T-helper 22 cell (primary cell): ENCODE measurements at places on chromosomes 6 and 20.

DNA sequence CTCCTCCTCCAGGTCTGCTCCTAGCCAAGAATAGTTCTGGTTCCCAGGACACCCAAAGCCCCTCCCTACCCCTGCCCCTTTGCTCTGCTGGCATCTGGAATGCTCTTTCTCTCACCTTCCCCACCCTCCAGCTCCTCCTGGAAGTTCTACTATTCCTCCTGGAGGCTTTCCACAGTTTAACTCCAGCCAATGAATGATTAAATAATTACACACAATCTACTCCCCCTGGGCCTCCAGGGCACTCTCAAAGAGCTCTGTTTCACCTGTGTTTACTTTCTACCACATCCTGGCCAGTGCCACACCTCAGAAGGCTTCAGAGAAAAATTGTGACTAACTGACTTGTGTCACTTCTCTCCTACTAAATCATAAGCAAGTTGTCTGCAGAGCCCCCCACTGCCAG, 36.2 kb downstream of the GCM1 start:
- DNase-seq = no peak

- no peak for DNase-seq
These were observed 41.6 kb downstream of the MRAP2 start for GRCh38 chr6:84074988-84075781.

- DNase-seq = no peak
These were observed at the start of gene HLA-DQB2 for GRCh38 chr6:32763421-32763820. TSS of gene HLA-DQB2 (minus strand) at chr6:32763532. CDS start at chr6:32763470, 62 bp downstream.

DNA sequence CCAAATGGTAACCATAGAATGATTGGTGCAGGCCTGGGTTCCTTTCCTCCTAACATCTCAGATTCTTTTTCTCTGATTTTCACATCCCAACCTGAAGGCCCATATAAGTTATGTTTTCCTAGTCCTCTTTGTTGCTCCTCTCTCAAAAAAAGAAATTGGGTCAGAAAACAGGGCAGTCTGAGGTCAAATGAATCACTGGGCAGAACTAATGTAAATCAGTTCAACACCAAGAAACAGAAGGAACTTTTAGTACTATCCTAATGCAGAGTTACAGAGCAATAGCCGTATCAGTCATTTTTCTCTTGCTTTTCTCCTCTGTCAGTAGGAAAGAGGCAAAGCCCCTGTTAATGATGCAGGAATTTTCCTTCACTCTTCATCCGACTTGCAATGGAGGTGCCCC, 11.0 kb upstream of the TPD52L1 start:
- DNase-seq = no peak

DNA sequence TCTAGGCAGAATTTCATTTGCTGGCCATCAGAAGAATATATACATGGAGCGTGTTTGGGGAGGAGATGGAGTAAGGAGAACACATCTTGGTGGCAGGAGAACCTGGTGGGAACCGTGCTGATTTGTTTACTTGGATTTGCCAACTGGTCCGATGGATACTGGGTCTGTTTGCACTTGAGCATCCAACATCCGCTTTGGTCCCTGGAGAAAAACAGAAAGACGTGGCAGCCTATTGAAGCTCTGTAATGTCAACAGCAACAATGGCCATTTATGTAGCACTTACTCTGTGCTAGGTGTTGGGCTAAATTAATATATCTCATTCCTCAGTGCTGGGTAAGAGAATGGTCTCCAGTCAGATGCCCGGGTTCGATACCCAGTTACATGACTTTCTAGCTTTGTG, 125.6 kb downstream of the BCAS1 start:
- no peak for DNase-seq

DNA sequence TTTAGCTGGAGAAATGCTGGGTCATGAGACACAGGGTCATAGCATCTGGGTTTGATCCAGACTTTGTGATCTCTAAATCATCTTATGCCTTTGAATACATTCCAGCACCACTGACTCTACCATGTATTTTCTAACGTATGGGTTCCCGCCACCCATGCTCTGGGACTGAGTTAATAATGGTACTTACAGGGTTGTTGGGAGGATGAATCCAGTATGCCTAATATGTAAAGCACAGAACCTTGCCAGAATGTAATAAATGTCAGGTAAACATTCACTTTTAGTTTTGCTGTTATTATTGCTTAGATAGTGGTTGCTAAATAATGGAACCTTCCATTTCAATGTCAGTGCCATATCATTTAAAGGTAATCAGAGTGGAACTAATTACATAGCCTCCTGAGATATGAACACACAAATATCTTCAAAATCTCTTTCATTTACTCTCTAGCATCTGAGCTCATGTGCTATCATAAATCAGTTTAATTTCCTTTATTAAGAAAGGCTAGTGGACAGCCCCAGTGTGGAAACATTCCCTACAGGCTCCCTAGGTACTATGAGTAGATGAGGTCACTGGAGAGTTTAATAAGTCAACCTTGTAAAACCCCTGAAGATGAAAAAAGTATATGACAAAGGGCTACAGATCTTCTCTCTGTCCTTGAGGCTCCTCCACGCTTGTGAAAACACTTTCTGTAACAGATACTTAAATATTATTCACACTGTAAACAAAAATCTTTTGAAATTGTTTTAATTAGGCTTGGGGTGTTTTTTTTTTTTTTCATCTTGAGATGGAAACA, 226.6 kb downstream of the ALDH8A1 start:
- no peak for DNase-seq

- no peak for DNase-seq
These were observed 28.0 kb downstream of the IL22RA2 start for GRCh38 chr6:137145421-137145820.

DNA sequence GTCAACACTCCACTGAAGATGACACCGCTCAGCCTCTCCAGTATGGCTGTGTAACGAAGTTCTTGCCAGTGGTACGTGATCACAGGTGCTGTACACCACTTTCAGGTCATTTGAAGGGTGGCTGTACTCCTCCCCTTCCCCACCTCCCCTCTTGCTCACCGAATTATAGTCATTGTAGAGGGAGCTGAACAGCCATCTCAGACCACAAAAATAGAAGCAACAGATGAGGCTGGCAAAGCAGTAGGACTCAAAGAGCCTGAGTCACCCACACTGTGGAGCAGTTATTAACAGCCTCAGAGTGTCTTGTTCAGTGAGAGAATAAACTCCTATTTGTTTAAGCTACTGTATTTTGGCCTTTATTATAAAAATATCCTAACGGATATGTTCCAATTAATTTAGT, 192.5 kb upstream of the MCHR2 start:
- no peak for DNase-seq

- DNase-seq = no peak
These were observed 243.3 kb downstream of the EPHA7 start for GRCh38 chr6:93176070-93176469.

GRCh38 chr6:74991573-74992332, 214.1 kb downstream of the COL12A1 start:
- no peak for DNase-seq

- no peak for DNase-seq
These were observed 340.0 kb upstream of the JAG1 start for GRCh38 chr20:11013801-11014200.

DNA sequence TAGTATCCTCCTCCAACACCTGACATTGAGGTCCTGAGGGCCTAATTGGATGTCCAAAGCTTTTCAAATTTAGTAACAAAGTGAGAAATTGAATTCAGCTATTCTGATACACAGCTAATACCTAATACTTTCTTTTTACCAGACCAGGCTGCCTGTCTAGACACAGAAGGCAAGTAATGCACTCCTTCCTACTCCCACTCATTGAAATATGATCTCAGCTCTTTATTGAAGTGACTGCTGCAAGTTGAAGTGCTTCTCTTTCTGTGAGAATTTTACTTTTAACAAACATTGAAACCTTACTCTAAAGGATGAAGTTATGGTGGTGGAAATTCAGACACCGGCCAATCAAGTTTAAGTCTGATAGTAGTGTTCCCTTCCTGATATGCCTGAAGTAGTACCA, 90.8 kb upstream of the OGFRL1 start:
- DNase-seq = no peak

DNA sequence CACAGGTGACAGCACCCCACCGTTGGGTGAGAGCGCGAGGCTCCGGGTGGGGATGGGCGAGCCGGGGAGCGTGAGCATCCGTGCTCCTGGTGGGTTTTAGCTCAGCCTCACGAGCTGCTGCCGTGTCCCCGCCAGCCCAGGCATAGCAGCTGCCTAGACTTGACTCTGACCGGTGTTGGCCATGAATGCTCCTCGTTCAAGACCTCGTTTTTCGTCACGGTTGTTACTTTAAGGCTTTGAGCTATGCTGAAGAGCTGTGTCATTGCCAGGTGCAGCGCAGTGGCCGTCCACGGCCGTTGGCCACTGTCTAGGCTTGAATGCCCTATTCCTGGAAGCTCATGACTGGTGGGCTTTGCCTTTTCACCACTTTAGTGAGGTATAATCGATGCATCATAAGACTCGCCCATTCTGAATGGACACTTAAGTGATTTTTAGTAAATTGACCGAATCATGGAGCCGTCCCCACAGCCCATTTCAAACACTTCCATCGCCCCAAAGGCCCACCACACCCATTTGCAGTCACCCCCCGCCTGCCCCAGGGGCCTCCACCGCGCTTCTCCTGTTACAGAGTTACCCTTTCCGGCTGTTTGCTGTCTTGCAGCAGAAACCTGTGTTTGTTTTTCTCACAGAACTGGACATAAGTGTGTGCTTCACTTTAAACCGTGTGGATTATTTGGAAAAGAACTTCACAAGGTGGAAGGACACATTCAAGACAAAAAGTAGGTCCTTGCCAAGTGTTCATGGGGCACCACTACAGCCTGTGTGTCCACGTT, 21.4 kb upstream of the ADRM1 start:
- DNase-seq = no peak

DNA sequence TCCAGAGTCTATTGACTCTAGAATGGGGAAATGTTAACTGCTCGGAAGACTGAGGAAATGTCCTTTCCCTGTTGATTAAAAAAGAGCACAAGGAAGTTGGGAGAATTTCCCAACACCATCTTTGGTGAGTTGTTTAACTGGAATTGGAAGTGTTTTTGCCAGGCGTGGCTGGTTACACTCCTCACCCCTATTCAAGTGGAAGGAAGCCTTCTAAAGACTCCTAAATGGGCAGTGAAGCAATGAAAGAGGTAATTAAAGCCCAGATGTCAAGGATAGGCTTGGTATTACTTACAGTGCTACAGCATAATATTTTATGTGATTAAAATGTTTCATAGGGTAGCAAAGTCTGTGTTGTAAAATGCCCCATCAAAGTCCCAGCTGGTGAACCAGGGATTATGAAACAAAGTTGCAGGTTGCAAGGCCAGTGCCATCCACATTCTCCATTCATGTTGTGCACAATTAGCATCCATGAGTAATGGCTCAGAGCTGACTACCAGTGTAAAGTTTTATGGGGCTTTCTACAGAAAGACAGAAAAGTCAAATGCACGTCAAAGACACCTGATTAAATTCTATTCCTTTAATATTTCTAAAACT, 52.6 kb downstream of the BTBD3 start:
- no peak for DNase-seq

DNA sequence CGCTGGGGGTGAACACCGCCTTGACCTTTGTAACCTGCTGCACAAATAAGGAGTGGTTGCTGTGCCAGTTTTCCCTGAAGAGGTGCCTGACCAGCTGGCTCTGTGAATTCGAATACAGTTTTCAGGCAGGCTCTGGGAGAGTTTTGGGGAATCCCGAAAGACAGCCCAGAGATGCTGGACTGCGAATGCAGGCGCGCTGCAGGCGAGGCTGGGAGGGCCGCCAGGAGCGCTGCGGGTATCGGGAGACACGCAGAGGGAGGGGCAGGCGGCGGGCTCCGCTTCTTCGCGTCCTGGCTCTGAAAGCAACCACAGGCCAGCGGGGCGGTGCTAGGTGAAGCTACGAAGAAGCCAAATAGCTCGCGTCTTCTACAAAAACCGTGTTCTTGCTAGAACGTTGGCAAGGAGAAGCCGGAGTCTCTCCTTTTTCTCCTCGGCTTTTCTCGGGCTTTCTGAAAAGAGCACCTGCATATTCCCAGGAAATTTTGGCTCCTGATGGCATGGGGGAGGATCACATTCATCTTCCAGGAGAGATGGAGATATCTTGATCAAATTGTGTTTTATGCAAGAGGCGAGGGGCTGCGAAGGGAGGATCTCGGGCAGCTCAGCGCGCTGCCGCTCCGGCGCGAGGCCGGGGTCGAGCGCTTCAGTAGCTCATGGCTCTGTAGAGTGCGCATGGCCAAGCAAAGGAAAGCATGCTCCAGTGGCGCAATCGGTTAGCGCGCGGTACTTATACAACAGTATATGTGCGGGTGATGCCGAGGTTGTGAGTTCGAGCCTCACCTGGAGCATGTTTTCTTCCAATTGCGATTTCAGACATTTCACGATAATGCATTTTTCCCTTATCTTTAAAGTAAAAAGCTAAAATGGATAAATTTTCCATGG, 158.1 kb upstream of the ZNF184 start:
- no peak for DNase-seq

- DNase-seq = no peak
These were observed 3.3 kb upstream of the COL11A2 start for GRCh38 chr6:33195304-33196165.

- no peak for DNase-seq
These were observed 232.5 kb downstream of the SOX4 start for GRCh38 chr6:21826023-21826422.

DNA sequence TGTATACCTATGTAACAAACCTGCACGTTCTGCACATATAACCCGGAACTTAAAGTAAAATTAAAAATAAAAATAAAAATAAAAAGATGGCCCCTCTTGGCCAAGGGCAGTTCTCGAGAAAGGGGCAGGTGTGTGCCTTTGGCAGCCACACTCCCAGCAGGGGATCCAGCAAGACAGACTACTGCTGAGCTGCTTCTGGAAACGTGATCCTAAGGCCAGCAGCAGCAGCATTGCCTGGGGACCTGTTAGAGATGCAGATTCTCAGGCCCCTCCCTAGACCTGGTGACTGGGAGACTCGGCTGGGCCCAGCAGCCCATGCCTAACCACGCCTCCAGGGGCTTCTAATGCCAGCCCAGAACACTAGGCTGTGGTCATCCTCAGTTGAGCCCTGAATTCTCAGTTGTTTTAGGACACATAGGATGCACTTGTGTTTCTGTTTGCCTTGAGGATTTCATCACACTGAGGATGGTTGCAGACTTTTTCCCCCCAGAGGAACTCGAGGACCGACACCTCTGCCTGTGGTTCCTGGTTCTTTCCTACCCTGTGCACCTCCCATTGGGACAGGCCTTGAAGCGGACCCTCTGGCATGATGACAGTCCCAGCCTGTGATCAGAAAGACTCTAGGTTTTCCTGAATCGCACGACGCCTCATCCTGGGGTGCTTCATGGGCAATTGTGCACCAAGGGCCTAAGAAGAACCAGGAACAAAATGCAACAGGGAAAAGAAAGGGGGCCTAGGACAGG, 105.9 kb downstream of the TOX2 start:
- DNase-seq = no peak

GRCh38 chr6:10373642-10374359, 41.1 kb downstream of the TFAP2A start:
- DNase-seq = no peak

GRCh38 chr6:46452312-46452917, 38.8 kb downstream of the RCAN2 start:
- DNase-seq = no peak

- no peak for DNase-seq
These were observed 4.4 kb upstream of the COL19A1 start for GRCh38 chr6:69861986-69862385.
